ENCODE measurements at places on chromosomes 2 and 18. TPM values are rescaled to one million over a fixed set of nuclear protein-coding genes. Genes with fewer than 3 reads are reported as not detected.

GAL3ST2 gene
- polyA plus RNA-seq = 0.39 TPM

GCKR gene
- not detected for polyA plus RNA-seq

TUBA4B gene
- 15.4 TPM for polyA plus RNA-seq

BOK gene
- 22.9 TPM for polyA plus RNA-seq

CCDC141 gene
- polyA plus RNA-seq = not detected

GAD1 gene
- polyA plus RNA-seq = 4.1 TPM

B3GNT7 gene
- polyA plus RNA-seq = 2.4 TPM
